ENCODE measurements at places on chromosomes 11 and 22. TPM values are rescaled to one million over a fixed set of nuclear protein-coding genes. Genes with fewer than 3 reads are reported as not detected.

Gene NXPE1
- total RNA-seq = not detected

Gene HSCB
- total RNA-seq = 29.1 TPM

Gene ALX4
- not detected for total RNA-seq

Gene NAA40
- total RNA-seq = 16.2 TPM

Gene P2RY2
- 0.57 TPM for total RNA-seq

Gene NXPE4
- not detected for total RNA-seq

Gene ARHGAP42
- 17.3 TPM for total RNA-seq

Gene DDI1
- not detected for total RNA-seq

Gene MOV10L1
- 5.7 TPM for total RNA-seq

Gene MMP13
- total RNA-seq = 0.14 TPM

Gene CRYBA4
- not detected for total RNA-seq

Gene PDGFB
- total RNA-seq = 2.6 TPM

Gene SLC22A25
- not detected for total RNA-seq

Gene ZP1
- total RNA-seq = 0.14 TPM

Gene PANX3
- total RNA-seq = not detected

Gene ARHGAP8
- under 0.01 TPM for total RNA-seq

Gene PRG3
- total RNA-seq = not detected

Gene OSM
- total RNA-seq = not detected

Gene CASP5
- 1.5 TPM for total RNA-seq

Gene SEPTIN3
- 0.14 TPM for total RNA-seq

Gene PGA3
- total RNA-seq = 1.1 TPM

Gene ZNF280B
- 1.6 TPM for total RNA-seq

Gene ZNRD2
- 79.0 TPM for total RNA-seq

Gene FIBIN
- 195 TPM for total RNA-seq

Gene LDHAL6A
- not detected for total RNA-seq

Gene CCDC73
- total RNA-seq = not detected

Gene GAL
- total RNA-seq = 0.72 TPM

Gene ZNF70
- total RNA-seq = 7.4 TPM

Gene SLC22A12
- total RNA-seq = not detected

Gene LDLRAD3
- total RNA-seq = 4.6 TPM
